ENCODE measurements at places on chromosomes 1 and 21.

DNA sequence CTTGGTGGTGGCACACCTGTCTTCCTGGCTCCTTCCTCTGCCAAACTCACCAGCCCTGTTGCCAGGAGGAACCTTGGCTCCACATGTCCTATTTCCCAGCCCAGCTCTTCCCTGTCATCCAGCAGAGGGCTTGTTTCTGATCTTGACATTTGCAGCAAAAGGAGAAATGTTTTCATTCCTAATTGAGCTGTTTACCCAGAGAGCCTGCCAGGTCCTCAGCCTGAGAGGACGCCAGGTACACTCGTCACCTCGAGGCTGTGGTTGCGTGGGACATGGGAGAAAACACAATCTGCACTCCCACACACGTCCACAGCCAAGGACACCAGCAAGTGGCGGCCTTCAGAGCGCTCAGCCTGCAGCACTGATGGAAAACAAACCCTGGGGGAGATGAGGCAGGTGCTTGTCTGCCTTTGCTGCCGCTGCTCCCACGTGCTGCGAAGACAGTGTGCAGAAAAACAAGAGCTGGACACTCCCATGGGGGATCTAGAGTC lies 132.8 kb upstream of the CD34 start:
- no peak for DNase-seq

DNA sequence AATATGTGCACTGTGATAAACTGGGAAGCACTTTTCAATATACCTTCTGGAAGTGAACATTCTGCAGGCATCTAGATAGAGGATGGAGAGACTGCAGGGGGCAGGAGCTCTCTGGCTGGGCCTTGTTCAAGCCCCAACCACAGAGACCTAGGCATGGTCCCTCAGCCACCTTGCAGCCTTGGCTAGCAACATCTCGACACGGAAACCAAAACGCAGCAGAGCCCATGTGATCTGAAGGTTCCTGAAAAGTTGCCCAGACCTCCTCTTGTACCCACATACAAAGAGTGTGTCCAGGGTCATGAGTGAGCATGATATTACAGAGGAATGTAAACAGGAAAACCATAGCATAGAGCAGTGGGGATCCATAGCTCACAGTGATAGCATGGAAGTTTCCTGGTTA lies 33.1 kb upstream of the SAMD11 start:
- DNase-seq = no peak

GRCh38 chr1:98044766-98045165 lies 123.9 kb upstream of the DPYD start:
- no peak for DNase-seq

GRCh38 chr1:214414691-214415090 lies 133.7 kb downstream of the SMYD2 start:
- no peak for DNase-seq

GRCh38 chr1:66214901-66215300 lies 319.1 kb upstream of the SGIP1 start:
- DNase-seq = no peak
